Hematopoietic multipotent progenitor cell treated with erythropoietin and hydrocortisone succinate and interleukin-3 and kit ligand, for 8 days (in vitro differentiated cells): ENCODE measurements at places on chromosomes 4 and X.

DNA sequence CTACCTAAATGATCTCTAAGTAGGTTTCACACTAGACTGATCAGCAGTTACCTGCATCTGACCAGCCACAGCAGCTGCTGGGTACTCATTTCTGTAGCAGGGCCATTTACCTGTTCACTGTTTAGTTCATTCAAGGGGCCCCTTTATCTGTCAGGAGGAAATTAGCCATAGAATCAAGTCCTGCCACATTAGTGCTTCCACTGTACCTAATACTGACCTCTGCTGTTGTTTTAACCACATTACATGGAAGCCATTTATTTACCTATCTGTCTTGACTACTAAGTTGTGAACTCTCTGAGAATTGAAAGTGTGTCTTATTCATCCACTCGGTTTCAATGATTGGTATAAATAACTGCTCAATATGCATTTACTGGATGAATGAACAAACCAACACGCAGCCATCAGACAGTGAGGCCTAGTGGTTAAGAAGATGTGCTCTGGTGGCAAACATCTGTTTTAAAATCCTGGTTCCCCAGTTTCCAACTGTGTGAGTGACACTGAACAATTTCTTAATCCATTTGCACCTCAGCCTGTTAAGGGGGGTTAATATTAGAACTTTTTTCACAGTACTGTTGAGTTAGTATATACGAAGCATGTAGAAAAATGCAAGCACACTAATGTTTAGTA lies 30.0 kb upstream of the ANXA5 start:
- DNase-seq, result peak; percentile 71

DNA sequence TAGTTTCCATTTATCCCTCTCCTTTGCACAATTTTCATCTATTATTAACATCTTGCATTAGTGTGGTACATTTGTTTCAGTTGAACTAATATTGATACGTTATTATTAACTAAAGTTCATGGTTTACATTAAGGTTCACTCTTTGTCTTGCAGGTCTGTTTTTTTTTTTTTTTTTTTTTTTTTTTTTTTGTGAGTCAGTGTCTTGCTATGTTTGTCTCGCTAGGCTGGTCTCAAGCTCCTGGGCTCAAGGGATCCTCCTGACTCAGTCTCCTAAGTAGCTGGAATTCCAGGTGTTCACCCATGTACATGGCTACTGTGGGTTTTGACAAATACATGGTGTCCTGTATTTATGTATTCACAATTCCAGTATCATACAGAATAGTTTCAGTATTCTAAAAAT lies 6.8 kb downstream of the TBC1D19 start:
- no peak for DNase-seq

- DNase-seq, result no peak
Measured at GRCh38 chr4:4694296-4694772, 152.5 kb upstream of the STX18 start.

GRCh38 chrX:118724775-118725174 lies 2.6 kb upstream of the IL13RA1 start:
- no peak for DNase-seq

DNA sequence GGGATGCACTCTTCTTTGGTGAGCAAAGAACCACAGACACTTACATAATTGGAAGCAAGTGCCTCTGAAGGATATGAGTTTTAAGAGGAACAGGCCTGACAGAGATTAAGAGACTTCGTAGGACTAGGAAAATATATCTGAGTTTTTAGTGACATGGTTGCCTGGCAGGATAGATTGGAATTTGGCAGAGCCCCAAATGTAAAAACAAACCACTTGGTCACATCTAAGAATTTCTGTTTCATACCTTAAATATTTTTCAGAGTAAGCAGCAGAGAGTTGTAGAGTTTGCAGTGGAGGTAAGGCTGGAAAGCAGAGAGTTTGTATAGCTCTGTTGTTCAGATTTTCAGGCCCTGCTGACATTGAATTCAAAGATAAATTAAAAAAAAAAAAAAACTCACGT lies 150.1 kb upstream of the MAGEB2 start:
- DNase-seq, result no peak
